Stimulated activated CD4-positive, alpha-beta T cell treated with anti-CD3 and anti-CD28 coated beads, Interleukin-1b, Interleukin-23, amount 100 ng/mL, for 1 hour (primary cell): ENCODE measurements at places on chromosomes 2 and 18.

GRCh38 chr2:122389694-122390093, 634.2 kb downstream of the TSN start:
- DNase-seq = no peak

- DNase-seq = no peak
Measured at GRCh38 chr18:51519571-51519970, 322.1 kb upstream of the MEX3C start.

DNA sequence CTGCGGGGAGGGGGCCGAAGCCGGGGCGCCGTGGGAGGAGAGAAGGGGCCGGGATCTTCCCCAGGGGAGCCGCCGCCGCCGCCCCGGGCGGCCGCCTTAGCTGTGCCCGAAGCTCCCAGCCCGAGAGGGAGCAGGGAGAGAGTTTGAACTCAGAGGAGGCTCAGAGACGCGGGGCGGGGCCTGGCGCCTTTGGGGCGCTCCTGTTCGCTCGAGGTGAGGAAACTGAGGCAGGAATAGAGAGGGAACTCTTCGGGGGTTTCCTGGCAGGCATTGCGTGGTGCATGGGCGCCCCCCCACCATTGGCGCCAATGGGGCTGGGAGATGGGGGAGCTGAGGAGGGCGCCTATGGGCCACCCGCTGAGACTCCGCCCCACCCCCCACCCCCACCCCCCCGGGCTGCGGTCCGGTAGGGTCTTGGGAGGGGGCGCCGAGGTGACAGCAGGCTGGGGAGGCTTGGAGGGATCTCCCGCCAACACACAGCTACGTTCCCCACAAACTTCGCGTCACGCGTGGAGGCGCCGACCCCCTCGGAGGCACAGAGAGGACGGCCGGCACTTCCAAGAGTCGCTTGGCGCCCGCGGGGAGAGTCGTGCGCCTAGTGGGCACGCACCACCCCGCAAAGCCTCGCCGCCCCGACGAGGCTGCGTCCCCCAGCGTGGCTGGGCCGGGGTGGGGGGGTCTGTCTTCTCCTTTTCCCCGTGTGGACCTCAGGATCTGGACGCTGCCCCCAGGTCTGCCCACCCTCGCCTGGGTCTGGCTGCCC, 680 bp downstream of the CTDSP1 start:
- no peak for DNase-seq

- DNase-seq = no peak
Measured at GRCh38 chr18:44799907-44800421, 119.3 kb downstream of the SETBP1 start.

GRCh38 chr2:203824057-203824456, 43.5 kb upstream of the CTLA4 start:
- DNase-seq = no peak

- no peak for DNase-seq
Measured at GRCh38 chr18:45835057-45835636, 9.7 kb downstream of the SIGLEC15 start.

- DNase-seq = no peak
Measured at GRCh38 chr2:239802185-239802649, 222.9 kb downstream of the NDUFA10 start.

DNA sequence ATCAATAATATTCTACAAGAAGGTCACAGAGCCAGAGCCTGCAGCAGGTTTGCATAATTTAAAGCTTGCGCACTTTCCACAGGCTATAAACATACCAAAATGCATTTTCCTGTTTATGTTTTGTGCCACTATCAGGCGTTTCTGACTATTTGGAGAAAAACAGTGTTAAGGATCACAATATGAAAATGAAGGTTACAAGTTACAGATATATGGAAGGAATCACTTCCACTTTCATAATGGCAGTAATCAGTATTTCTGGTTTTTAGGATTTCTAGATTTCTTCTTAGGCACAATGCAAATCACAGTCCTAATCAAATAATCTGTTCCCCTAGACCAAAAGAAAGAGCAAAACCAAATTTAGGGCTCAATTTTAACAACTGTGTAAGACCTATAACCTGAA, 279.5 kb downstream of the NBAS start:
- DNase-seq = no peak

- no peak for DNase-seq
Measured at GRCh38 chr2:127465258-127465657, 47.0 kb downstream of the PROC start.

DNA sequence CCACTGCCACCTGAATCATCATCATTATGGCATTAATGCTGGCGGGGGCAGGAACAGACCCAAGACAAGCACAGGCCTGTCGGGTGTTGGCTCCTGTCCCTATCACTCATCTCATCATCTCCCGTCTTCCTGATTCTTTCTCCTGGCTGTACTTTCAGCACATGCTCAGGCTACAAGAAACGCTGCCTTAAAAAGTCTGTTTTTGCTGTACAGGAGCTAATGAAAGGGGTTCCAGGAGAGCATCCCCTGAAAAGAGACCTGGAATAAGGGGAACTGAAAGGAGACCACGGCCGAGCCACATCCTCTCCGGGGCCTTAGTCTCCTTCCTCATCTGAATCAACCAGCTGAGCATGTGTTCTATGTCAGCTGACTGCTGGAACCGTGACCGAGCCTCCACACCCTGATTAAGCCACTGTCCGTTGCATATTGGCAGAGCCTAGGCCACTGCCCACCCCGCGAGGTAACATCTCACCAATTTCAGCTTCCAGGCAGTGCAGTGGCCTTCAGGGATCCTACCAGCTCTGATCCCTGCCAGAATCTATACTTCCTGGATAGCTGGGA, 62.6 kb downstream of the DNMT3A start:
- DNase-seq = no peak

- DNase-seq = no peak
Measured at GRCh38 chr2:228649447-228649846, 468.0 kb upstream of the SPHKAP start.

DNA sequence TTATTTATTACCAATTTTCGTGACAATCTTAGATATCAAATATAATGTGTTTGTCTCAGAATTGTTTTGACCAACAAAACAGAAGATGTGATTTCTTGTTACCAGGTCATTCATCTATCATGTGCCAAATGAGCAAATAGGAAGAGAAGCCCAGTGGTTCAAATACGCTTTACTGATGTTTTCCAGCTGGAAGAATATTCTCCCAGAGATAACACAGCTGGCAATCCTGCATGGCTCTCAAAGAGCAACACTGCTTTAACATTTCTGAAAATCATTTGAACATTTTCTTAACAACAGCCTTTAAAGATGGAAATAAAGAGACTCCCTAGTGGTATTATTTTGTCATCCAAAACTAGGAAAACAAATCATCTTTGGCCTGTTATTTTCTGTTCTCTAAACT, 359.8 kb downstream of the CTNNA2 start:
- no peak for DNase-seq

- no peak for DNase-seq
Measured at GRCh38 chr2:235287375-235287733, 206.5 kb upstream of the AGAP1 start.

- no peak for DNase-seq
Measured at GRCh38 chr2:72094701-72095100, 53.0 kb downstream of the CYP26B1 start.

GRCh38 chr18:21914739-21915319, 174.2 kb downstream of the MIB1 start:
- DNase-seq = no peak

DNA sequence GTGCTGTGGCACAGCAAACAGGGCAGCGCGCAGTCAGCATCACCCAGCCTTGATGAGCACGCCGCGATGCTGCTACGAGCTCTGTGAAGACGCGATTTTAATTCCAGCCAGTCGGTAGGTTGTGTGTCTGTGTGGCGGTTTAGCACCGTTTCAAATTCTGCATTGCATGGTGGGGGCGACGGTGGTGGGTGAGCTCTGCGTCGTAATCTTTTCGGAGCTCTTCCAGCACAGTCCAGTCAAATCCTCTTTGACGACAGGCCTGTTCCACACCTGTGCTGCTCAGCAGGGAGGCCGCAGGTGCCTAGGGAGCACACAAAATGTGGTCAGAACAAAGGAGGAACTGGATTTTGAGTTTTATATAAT, 8.6 kb downstream of the ALLC start:
- no peak for DNase-seq

DNA sequence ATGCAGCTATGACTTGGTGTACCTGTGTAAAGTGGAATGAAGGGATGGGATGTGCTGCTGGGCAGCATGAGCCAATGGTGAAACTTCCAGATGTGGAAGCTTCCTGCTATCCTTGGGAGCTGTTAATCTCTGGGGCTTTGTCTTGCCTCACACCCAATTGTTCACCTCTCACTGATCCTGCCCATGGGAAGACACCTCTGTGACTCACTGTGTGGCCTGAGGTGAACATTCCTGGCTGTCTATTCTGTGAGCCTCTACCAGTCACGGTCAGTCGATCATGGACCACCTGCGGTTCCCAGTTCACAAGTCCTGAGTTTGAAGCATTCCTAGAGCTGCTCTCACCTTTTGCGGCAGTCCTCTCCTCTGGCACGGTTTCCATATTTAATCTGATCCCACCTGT, 12.1 kb downstream of the NEURL3 start:
- DNase-seq = no peak

GRCh38 chr2:217225596-217225995, 365.7 kb upstream of the TNP1 start:
- DNase-seq = no peak

GRCh38 chr2:40564184-40564583, 112.3 kb upstream of the SLC8A1 start:
- DNase-seq = no peak

DNA sequence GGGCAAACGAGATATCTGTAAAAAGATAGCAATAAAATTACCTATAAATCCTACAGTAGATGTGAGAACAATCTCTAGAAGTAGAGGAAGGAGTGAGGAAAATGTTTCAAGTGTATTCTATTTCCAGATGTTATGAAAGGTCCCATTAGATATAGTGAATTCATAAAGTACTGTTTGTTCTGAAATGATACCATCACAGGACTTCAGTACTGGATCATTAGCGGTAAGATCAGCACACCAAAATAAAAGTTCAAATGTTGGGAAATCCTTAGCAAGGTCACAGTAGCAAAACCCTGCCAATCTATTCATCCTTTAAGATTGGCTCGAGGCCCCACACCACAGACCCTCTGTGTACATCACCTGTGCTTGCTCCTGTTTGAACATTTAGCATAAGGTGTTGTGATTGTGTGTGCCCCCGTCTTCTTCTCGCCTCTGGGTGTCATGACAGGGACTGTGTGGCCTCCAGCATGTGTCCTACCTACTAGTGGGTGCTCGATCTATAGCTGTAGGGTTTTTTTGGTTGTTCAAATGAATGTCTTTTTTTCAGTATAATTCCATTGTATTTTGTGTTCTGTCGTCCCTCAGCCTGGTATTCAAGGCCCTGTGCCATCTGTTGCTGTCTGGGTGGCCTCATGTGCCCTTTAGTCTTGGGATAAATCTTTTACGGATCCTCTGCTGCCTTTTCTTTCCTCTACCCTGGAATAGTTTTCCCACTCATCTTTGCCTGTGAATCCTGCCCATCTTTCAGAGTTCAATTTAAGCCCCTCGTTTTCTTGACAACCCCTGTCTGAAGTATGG, 9.1 kb downstream of the MFSD6 start:
- no peak for DNase-seq

DNA sequence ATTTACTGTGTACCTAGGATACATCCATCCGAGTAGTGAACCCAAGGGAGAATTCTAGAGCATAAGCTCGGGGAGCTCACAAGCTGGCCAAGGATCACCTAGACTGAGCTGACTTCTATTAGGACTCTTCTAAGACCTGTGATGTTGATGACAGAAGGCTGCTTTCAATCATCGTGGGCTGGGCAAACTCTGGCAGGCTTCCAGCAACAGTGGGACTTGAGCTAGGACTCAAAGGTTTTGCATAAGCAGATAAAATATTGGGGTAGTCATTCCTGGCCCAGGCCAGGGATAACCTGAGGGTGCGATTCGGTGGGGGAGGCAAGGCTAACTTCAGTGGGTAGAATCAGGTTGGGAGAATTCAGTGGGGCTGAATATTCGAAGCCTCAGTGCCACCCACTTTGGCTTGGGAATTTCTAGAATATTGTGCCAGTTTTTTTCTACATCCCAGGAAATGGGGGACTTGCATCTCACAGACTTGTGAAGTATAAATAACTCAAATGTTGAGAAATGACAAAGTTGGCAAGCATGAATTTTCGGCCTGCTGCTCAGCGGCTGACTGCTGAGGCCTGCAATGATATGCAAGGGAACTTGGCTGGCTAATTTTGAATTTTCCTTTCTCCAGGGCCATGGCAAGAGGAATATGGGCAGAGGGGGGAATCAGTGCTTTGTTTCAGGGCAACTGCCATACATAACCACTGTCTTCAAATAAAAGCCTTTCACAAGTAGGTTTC, 274.3 kb downstream of the PRKCE start:
- no peak for DNase-seq

GRCh38 chr18:54843314-54843713, 15.0 kb downstream of the RAB27B start:
- no peak for DNase-seq

GRCh38 chr2:67851016-67851415, 211.8 kb downstream of the C1D start:
- DNase-seq = no peak

DNA sequence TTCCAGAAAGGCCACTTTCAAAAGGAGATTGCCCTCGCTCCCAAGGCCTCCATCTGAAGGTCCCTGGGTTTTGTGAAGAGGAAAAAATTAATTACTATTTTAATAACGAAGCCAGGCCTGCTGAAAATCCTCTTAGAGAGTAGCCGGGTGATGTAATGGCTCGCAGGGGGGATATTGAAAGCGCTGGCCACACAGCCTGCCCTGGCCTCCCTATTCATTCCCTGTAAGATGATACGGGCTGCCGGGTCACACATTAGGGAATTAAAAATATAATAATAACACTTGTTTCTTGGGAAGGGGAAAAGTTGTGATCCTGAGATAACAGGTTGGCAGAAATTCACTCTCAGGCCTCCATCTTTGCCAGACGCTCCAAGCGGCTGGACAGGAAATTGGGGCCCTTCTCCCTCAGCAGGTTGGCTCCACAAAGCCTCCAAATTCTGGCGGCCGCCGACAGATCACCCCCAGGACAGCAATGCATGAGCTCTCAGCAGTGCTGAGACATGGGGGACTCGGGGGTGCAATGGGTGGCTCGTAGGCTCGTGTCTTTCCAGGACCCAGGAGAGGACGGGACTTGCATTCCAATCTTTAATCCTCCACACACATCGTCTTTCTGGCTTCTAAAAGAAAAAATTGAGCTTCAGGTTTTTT, 299.9 kb upstream of the SALL3 start:
- no peak for DNase-seq

- no peak for DNase-seq
Measured at GRCh38 chr2:196987649-196988364, 61.3 kb upstream of the PGAP1 start.

DNA sequence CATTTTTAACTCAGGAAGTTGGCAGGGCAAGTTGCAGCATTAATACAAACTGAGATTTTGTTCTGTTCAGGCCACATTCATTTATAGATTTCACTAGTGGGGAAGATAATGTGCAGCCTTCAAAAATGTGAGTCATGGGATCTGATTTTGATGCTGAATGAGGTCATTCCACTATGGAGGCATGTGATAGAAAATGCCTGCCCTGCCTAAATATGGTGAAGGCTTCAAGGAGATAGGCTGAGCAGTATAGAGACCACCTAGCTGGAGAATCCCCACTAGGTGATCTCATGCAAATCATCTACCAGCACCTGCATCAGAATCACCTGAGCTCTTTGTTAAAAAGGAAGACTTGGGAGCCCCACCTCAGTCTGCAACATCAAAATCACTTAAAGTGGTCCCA, 43.7 kb downstream of the PAX3 start:
- no peak for DNase-seq
